Cardiac fibroblast (primary cell): ENCODE measurements at places on chromosomes 7 and 10.

- DNase-seq: no peak
Observed at GRCh38 chr7:24025094-24025493, 258.9 kb upstream of the NPY start.

DNA sequence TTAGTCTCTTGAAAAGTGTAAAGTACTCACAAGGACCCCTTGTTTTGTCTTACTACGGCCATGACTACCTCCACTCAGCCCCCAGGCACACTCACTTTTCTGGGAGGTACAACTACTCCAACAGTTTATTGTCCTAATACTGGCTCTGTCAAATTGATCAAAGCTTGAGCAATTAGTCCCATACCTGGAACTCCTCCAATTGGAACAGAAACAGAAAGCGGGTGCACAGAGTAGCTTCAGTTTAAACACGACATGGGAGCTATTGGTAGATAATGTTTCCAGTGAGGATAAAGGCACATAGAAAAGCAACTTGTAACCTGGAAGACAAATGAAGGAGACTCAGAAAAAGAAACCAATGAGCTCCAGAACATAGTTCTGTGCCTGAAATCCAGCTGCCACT lies 7.7 kb upstream of the GPR37 start:
- DNase-seq: no peak

DNA sequence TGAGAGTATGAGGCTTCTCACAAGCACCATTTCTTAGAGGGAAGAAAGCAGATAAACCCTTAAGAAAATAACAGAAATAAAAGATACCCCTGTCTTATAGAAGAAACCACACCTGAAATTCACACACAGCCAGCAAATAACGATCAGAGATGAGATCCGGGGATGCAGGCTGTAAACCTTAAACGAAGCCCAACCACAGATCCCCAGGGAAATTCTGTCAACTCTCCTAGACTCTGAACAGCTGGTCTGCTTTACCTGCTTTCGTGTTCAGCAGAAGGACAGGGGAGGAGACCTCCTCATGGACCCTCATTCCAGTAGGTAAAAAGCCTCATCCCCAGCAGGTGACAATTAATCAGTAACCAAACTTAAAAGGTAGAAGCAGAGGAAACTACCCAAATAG lies 45.0 kb downstream of the VOPP1 start:
- no peak for DNase-seq

GRCh38 chr7:73708961-73709549 lies 10.4 kb downstream of the STX1A start:
- DNase-seq: no peak

GRCh38 chr10:108424656-108425055 lies 1260.2 kb upstream of the SORCS1 start:
- DNase-seq: peak; percentile 46

DNA sequence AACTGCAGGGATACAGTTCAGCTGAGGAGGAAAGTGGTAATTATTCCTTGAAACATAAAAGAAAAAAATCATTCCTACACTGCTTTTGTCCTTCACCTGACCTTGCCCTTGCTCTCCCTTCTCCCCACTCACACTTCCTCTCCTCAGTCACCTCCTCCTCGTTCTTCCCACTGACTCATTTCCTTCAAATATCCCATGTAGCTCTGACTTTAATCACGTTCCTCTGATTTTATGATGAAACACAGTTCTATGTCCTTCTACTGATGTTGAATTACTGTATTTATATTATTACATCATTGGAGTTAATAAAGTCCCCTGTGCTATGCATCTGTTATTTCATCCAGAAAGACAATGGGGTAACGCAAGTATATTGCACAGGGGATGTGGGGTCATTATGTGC lies 575.6 kb downstream of the POM121L12 start:
- no peak for DNase-seq

DNA sequence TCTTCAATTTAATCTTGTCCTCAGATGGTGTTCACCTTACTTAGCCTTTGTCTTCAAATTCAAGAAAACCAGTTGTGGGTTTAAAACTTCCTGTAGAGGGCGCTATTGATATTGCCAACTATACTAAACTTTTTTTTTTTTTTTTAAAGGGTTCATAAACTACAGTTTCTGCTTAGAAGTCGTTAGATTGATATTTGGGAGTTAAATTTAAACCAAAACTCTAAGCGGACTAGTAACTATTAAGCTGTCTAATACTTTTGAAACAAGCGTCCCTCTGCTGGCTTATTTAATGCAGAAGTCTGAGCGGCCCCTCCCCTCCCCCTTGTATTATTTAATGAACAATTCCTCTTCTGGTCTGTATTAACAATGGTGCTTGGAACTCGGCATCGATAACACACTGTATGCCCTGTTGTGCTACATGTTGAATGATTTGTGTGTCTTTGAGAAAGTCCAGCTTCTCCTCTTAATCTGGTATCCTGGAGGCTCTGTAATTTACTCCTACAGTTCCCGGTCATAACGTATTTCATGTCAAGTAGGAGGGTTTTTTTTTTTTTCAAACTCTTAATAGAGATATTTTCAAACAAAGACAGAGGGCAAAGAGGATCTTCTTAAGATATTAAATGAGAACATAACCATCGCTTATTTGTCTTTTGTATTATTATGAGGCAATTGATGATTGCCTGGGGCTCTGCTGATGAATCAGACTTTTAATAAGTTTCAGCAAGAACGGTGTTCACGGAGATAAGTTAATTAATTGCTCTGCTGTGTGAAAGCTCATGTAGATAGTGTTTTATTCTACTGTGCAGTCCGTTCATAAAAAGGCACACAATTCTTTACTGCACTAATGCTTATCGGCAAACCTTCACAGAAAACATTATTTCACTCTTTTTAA lies 22.6 kb upstream of the CREB5 start:
- peak; percentile 79 for DNase-seq

- peak; percentile 64 for DNase-seq
Observed at GRCh38 chr10:93916257-93917063, 22.7 kb downstream of the SLC35G1 start.

GRCh38 chr10:91420868-91421267 lies 10.7 kb downstream of the HECTD2 start:
- DNase-seq: no peak

GRCh38 chr10:98138031-98138430 lies 3.6 kb downstream of the R3HCC1L start:
- DNase-seq: no peak

DNA sequence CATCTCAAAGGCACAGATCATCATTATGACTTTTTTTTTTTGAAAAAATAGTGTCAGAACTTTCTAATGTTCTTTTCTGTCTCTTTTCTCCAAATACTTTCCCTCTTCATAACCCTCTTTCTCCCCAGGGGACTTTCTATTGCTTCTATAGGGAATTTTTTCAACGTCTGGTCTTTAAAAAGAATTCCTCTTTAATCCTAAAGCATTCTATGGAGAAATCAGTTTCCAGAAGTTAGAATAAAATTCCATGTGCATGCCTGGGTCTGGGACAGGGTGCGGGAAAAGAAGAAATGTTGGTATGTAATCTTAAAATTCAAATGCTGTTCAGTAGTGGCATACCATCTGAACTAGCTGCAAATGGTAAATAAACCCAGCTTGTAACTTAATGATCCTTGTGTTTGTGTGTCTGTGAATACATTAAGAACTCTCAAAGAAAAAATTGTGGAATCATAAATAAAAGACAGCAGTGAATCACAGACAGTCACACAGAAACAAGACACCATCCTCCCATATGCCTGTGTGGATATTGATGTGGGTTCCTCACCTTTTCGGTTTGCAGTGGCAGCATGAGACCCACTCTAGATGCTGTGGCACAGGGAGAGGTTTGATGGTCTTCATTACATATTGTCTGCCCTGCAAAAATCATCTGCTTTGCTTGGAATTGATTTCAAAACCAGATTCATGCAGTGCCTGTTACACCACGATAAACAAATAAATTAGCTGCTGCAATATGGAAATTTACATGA lies 374.7 kb upstream of the NRP1 start:
- no peak for DNase-seq

DNA sequence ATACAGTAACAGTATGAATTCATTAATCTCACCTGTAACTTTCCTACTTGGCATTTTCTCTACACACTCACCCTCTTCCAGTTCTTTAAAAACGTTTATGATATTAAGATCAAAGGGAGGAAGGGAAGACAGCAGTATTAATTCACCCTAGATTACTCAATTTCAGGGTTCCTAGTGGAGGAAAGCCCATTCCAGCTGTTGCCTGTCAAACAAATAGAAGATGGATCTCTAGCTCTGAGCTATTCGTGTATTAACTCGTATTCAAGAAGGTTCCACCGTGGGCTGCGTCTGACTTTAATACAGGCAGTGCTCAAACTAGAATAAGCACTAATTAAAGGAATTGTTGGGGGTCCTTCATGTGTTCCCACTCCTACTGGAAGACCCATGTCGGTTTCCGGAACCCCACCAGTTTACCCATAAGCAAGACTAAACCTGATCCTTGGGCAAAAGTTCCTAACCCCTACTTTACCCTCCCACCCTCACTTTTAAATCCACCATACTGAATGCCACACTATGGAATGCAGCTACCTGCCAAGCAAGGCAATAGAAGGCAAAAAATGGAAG lies 2.1 kb downstream of the NANOS1 start:
- DNase-seq: no peak

DNA sequence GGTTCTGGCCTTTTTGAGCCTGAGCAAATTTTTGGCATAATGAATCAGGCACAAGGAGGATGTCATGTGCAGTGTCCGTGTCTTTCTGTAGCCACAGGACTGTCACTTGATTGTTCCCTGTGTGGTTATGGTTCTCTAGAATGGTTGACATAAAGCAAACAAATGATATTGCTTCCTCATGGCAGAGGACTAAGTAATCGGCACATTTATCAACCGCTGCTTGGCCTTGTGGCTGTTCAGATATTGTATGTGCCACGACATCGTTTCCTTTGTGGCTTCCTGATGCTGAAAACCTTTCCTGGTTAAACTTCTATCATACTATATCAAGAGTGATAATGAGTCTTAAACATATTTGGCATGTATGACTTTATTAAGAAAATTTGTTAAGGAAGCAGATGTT lies 598.8 kb downstream of the SUGCT start:
- DNase-seq: no peak

DNA sequence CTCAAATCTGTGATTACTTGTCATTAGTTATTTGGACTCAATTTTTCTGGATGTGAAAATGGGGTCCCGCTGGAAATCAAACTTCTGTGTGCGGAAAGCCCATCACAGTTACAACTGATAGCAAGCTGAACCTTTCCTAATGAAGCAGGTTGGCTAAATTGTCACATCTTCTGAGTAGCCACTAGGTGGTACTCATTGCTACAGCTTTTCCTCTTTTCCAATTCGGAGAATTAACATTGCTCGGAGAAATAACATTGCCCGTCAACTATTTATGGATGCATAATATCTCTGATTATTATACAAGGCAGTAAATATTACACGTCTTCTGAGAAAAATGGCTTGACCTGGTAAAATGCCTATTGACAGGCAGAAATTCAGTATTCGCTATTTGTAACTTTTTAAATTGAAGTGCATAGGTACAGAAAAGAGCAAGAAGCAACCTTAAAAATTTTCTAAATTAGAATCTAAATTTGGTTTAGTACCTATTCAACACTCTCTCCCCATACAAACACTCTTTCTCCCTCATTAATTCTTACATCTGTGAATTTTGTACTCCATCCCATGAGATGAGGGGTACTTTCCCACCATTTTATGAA lies 17.3 kb upstream of the BLOC1S2 start:
- DNase-seq: peak; percentile 47

DNA sequence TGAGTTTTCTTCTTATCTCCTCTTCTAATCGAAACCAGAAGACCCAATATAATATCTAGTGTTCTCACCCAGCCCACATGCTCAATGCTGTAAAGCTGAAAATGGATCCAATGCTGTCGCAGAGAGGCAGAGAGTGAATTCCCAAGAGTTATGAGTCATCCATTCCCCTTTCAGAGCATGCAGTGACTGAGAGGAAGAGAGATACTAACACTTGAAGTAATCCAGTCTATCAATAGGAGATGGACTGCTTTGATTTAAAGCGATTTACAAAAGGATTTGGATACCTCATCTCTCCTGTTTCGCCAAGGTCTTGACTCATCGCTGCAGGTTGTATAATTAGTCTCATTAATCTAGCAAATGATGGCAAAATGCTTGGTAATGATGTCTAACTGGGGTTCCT lies 41.5 kb upstream of the PRKCQ start:
- peak; percentile 3 for DNase-seq

DNA sequence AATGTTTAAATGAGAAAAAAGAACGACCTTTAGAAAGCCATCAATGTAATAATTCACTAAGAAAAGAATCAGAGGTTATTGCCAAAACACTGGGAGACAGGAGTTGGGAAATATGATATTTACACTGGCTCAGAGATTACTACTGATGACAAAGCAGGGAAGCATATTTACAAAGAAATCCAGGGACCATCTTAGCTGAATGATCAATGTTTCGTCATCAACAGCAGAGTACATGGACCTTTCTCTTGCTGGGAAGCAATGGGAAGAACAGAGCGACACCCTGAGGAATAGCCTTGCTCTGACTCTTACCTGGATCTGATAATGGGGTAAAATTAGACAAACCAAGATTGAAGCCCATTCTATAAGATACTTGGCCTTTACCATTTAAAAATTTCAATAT lies 1293.5 kb downstream of the XPNPEP1 start:
- peak; percentile 0 for DNase-seq
